DMS79 (cell line): ENCODE measurements at places on chromosomes 5 and 9.

- DNase-seq, result no peak
Observed at GRCh38 chr5:113692466-113692865, 179.0 kb downstream of the YTHDC2 start.

GRCh38 chr5:177111720-177112394 lies 21.7 kb upstream of the NSD1 start:
- no peak for DNase-seq

- no peak for DNase-seq
Observed at GRCh38 chr5:33840927-33841547, 50.8 kb downstream of the ADAMTS12 start.

DNA sequence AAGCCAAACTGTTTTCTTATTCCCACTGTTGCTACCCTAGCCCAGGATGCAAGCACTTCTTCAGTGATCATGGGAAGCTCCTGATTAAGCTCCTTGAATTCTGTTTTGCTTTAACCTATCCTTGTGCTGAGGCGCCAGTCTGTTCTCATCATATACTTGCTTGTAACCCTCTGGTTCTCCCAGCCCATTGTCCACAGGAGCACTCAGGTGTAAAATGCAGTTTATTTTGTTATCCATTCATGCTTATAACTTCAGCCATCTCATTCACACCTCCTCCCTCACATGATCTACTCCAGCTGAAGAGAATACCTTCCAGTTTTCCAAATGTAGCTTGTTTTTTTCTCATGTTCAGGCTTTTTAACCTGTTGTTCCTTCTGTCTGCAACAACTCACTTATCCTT lies 402.1 kb upstream of the BRINP1 start:
- DNase-seq, result no peak

DNA sequence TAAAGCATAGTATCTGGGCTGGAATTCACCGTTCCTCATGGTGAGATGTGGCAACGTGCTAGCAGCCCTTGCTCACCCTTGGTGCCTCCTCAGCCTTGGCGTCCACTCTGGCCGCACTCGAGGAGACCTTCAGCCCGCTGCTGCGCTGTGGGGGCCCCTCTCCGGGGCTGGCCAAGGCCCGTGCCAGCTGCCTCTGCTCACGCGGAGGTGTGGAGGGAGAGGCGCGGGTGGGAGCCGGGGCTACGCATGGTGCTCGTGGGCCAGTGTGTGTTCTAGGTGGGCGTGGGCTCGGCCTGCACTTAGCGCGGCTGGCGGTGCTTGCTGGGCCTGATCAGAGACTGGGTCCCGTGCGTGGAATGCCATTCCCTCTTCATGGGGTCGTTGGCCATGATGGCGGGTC lies 424.2 kb downstream of the KCTD16 start:
- no peak for DNase-seq

- DNase-seq, result no peak
Observed at GRCh38 chr5:165705960-165706359, 2200.5 kb downstream of the MAT2B start.

- no peak for DNase-seq
Observed at GRCh38 chr9:135289081-135289491, 190.5 kb upstream of the PPP1R26 start.

DNA sequence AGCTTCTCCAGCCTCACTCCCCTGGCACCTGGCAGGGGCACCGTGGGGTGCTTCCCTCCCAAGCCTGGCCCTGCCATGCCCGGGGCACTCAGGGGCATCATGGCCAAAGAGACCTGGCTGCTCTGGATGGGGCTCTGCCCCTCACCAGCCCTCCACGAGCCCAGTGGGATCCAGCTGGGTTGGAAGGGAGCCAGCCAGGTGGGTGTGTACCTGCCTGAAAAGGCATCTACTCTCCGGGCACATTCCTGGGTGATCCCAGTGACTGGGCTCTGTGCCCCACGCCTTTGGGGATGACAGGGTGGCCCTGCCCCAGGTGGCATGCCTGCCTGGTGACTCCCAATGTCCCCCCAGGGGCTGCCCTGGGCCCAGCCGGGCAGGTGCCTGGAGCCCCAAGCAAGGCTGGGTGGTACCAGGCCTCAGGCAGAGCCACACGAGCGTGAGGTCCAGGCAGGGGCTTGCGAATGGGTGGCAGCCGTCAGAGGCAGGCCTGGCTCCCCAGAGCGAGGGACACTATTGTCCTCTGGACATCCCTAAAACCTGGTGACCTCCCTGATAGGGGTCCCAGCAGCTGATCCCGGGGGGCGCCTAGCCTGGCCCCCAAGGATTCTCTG lies 777 bp downstream of the GPSM1 start:
- DNase-seq, result peak; percentile 29

DNA sequence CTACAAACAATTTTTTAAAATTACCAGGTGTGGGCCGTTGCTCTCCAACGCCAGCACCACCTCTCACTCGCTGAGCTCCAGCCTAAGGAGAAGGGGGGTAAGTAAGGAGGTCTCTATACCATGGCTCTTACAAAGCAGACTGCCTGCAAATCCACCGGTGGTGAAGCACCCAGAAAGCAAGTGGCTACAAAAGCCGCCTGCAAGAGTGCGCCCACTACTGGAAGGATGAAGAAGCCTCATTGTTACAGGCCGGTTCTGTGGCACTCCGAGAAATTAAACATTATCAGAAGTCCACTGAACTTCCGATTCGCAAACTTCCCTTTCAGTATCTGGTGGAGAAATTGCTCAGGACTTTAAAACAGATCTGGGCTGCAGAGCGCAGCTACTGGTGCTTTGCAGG lies 46.0 kb downstream of the CDO1 start:
- no peak for DNase-seq

- DNase-seq, result no peak
Observed at GRCh38 chr5:68924481-68925145, 169.2 kb upstream of the SLC30A5 start.
